NCI-H748 treated with DMSO at 0.1 percent for 48 hours (cell line): ENCODE measurements at places on chromosomes 6 and 20.

- no peak for DNase-seq
These were observed 395.1 kb upstream of the CNR1 start for GRCh38 chr6:88561034-88561953.

DNA sequence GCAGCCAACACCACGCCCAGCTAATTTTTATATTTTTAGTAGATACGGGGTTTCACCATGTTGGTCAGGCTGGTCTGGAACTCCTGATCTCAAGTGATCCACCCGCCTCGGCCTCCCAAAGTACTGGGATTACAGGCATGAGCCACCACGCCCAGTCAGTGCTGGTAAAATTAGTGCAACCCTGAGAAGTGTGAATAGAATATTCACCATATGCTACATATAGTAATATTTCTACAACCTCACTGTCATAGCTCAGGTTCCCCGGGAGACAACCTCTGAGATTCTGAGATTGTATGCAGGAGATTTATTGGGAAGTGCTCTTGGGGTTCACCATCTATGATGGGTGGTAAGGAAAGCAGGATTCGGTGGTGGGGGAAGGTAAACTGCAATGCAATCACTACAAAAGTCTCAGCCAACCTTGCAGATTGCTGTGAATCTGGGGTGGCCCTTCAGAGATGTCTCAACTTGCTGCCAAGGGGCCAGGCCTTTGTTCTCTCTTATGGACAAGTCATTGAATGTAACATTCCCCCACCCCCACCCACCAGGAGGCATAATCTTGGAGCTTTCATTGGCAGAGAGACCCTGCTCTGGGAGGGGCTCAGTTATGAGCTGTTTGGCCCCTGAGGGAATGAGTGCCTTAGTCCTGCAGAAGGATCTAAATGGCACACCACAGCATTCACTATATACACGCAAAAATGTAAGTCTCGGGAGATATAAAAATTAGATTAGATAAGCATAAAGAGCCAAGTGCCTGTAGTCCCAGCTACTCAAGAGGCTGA lies 34.0 kb upstream of the SEC63 start:
- DNase-seq: no peak

- DNase-seq: no peak
These were observed 40.3 kb downstream of the PLCG1 start for GRCh38 chr20:41177636-41178035.

GRCh38 chr20:51768759-51769517 lies 748 bp upstream of the ATP9A start:
- no peak for DNase-seq

DNA sequence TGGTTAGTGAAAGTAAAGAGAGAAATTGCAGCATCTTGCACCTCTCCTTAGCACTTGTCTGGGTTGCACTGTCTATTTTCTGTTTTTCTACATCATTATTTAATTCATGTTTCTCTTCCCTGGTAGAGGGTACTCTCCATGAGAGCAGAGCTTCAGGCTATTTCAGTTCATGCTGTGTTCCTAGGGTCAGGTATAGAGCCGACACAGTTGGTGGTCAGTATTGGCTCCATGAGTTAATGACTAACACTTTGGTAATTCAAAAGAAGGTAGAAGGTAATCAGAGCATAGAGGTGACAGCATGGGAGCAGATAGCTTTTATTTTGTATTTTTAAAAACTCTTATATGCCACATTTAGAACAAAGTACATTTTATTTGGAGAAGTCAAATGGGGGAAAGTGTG lies 42.7 kb downstream of the RIMS1 start:
- DNase-seq: no peak

GRCh38 chr6:75337835-75338580 lies 53.4 kb upstream of the TMEM30A start:
- DNase-seq: no peak

DNA sequence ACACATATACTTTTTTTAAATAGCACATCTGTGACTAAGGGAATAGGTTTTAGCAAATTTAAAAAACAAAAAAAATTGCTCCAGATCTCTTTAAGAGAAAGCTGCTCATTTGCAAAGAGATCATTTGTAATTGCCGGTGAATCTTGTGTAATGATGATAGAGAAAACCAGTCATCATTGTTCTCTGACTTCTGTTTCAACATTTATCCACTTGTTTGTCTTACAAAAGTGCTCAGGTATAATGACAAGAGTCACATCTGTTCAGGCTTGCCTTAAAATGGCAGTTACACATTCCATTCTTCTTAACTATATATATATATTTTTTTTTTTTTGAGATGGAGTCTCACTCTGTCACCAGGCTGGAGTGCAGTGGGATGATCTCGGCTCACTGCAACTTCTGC lies 165.2 kb downstream of the AIG1 start:
- no peak for DNase-seq

DNA sequence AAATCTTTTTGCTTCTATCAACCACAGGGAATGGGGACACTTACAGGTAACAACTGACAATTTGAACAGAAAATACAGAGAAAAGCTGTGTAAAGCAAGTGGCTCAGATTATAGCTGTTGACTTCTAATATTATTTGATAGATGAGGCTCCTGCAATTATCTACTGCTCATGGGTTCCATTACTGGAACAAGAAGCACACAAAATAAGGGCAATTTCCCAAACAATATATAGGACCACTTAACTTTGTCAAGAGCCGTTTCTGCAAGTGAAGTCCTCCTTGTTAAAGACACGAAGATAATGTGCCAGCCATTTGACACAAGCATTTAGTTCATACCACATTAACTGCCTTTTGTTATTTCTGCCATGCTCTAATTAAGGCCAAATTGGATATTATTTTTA lies 315.5 kb upstream of the ARID1B start:
- peak; percentile 39 for DNase-seq
